ENCODE measurements at places on chromosomes 4 and X.
A peak's percentile ranks its signal among the peaks of the same experiment; 100 is the strongest.

GRCh38 chrX:130771648-130772047, 131.4 kb downstream of the ENOX2 start:
- DNase-seq, result no peak

DNA sequence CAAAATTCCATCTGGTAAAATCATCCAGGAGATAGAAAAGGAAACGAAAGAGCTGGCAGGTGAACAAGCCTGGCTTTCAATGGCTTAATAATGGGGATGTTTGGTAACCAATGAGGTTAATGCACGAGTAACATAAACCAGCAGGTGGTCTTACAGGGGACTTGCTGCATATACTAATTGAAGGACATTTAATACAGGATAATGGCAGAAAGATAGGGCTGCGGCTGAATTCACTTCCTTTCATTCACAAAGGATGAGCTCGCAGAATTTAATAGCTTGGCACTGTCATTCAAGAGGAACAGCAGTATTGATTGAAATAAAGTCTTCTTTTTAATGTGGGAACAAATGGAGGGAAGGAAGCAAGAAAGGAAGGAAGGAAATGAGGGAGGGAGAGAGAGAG, 156.3 kb upstream of the RAI2 start:
- DNase-seq, result no peak

DNA sequence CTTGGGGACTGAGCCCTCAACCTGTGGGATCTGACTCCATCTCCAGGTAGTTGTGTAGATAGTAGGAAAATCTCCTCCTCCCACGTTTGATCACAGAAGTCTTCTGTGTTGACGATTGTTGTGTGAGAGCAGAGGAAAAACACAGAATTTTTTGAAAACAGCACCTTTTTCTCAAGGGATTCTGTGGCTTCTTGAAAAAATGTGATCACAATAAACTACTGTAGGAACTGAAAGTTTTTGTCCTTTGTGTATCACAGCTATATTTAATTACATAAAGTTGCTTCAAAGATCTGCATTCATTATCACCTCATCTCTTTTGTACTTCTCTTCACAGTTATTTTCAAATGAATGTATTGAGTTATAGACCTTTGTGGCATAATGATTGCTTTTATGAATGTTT, 85.1 kb downstream of the AFF1 start:
- DNase-seq, result no peak

GRCh38 chrX:120457766-120458180, 11.3 kb downstream of the LAMP2 start:
- DNase-seq, result peak; percentile 13

Data from hindlimb muscle (tissue), 1 donor.